ENCODE measurements at places on chromosomes 13 and 19.

GRCh38 chr19:7397687-7398086 lies 49.0 kb downstream of the ARHGEF18 start:
- DNase-seq: peak; percentile 70

GRCh38 chr13:40629678-40630384 lies 36.6 kb downstream of the FOXO1 start:
- DNase-seq: no peak

GRCh38 chr13:88862095-88862620 lies 1191.0 kb downstream of the SLITRK5 start:
- no peak for DNase-seq

GRCh38 chr13:30345426-30346100 lies 38.2 kb upstream of the KATNAL1 start:
- no peak for DNase-seq

DNA sequence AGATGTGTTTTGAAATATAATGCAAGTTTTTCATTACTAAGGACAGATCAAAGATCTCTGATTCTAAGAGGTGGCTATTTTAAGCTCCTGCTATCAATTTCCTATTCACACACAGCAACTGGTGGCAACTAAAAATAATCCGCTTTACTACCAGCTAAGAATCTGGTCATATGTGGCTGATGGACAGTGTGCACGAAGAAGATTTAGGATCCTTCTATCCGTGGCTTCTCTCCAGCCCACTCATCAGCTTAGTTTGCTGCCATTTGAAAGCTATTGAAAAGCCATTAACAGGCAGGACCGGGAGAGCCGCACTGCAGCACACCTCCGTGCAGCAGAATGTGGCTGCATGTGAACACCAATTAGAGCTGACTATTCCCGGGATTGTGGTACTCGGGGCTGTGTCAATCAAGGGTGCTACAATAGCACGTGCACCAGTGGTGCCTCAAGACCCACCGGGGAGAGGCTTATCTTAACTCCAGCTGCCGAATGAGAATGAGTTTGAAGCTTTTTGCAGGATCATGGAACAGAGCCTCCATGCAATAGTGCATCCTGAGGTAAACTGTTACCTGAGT lies at the start of gene MYO16:
Gene MYO16 (plus strand): TSS at position 431 of the 572 bp plus-strand sequence. CDS start 234 bp downstream, outside the sequence.
- DNase-seq: no peak

GRCh38 chr19:19214892-19215291 lies 3.1 kb downstream of the NCAN start:
- DNase-seq: no peak

GRCh38 chr13:35930665-35931631 lies 200.2 kb downstream of the DCLK1 start:
- DNase-seq: no peak

GRCh38 chr19:55947532-55947931 lies at the start of gene NLRP8:
NLRP8 (plus strand) TSS chr19:55947832.
- no peak for DNase-seq

GRCh38 chr19:17645339-17645963 lies 42.7 kb downstream of the UNC13A start:
- DNase-seq: no peak

DNA sequence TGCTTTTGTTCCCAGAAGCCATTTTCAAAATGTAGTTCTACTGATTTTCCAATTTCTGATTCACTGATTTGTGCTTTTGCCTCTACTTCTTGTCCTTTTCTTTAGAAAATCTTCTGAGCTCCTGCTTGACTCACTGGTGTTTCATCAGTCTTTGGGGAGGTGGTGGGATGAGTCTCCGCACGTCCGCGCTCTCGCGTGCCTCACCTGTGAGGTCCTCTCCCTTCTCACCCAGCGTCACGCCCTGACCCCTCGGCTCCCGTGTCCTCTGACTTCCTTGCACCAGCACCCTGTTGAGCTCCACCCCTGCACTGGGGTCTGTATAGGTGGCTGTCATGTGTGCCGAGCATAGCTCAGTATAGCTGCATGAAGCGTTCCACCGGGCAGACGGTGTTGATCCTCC lies 52.7 kb upstream of the MCF2L start:
- DNase-seq: no peak

DNA sequence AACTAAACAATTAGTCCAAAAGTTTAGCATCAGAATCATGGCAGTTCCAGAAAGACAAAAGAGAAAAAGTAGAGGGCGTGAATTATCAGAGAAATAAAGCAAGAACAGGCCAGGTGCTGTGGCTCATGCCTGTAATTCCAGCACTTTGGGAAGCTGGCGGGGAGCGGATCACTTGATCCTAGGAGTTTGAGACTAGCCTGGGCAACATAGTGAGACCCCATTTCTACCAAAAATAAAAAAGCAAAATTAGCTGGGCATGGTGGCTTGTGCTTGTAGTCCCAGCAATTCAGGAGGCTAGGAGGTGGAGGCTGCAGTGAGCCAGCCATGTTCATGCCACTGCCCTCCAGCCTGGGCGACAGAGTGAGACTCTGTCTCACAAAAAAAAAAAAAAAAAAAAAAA lies 18.4 kb downstream of the ARL11 start:
- DNase-seq: no peak

DNA sequence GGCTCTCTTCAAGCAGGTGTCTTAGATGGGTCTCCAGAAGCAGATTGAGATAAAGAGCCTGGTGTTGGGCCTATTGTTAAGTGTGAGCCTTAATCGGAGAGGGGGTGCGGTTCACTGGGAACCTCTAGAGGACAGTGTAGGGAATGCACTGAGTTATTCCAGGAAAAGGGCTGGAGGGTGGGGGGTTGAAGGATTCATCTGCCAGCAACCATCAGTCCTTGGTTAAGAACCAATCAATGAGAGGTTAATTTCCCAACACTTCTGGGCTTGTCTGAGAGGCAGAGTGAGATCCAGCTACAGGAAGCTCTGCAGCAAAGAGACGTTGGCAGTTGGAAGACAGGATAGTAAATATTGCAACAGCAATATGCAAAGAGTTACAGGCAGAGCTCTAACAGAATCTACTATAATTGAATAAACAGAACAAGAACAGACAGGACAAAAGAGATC lies 28.7 kb downstream of the CYP4F2 start:
- DNase-seq: no peak

GRCh38 chr13:48110931-48111721 lies 16.2 kb upstream of the MED4 start:
- no peak for DNase-seq

- DNase-seq: no peak
These were observed 64.5 kb downstream of the ABCC4 start for GRCh38 chr13:95236774-95237173.

GRCh38 chr19:30402436-30403202 lies 30.4 kb downstream of the ZNF536 start:
- DNase-seq: no peak

DNA sequence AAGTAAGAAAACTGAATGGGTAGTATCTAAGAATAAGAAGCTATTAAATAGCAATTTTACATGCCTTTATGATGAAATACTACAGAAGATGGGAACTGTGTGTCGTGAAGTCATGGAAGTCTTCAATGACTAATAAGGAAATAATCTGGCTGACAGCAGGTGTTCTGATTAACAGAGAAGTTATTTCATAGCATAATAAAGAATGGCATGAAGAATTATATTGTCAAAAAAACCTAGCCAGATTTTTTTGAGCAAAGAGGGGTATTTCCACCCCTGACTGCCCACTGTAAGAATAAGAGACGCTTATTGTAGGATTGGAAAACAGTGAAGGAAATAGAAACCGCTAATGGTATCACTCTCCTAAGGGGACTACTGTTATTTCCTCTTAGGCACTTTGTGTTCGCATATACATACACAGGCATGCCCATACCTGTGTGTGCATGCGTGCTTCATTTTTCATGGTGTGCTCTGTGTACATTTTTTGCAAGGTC lies 318.8 kb downstream of the SHISA2 start:
- DNase-seq: peak; percentile 67

- DNase-seq: no peak
These were observed 10.4 kb downstream of the APC2 start for GRCh38 chr19:1460033-1460995.

- DNase-seq: peak; percentile 62
These were observed 478 bp downstream of the LMO7 start for GRCh38 chr13:75636436-75637180.

DNA sequence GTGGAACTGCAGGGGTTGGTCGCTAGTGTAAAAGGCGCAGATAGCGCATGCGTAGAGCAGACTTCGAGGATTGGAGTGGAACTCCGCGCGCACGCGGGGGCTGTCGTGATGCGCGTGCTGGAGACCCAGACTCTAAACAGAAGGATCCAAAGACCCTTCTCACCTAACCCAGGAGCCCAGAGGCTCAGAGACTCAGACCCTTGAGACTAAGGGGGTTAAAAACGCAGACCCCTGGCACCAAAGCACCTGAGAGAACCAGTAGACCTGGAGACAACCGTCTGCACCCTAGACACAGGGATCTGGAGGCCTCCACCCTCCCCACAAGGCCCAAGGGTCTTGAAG lies 567 bp upstream of the CTU1 start:
- no peak for DNase-seq

DNA sequence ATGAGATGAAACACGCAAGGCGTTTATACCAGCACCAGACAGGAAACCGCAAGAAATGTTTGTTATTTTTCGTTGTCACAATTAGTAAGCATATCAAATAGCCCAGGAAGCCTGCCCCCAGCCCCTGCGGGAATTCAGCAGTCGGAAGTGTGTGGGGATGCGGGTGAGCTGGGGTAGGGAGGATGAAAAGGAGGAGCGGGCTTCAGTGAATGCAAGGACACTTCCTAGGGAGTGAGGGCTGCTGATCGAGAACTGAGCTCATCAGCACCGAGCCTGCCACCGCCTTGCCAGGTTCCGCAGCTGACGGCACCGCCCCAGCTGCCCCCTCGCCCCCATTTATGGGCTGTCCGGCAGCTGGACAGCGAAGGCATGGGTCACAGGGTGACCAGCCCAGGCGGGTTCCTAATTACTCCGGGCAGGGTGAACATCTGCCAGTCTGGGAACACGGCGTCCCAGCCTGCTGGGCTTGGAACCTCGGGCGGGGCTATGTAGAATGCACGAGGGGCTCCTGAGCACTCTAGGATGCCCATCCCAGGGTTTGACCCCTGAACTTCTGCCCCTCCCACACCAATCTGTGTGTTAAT lies 1.6 kb upstream of the BEST2 start:
- DNase-seq: no peak

DNA sequence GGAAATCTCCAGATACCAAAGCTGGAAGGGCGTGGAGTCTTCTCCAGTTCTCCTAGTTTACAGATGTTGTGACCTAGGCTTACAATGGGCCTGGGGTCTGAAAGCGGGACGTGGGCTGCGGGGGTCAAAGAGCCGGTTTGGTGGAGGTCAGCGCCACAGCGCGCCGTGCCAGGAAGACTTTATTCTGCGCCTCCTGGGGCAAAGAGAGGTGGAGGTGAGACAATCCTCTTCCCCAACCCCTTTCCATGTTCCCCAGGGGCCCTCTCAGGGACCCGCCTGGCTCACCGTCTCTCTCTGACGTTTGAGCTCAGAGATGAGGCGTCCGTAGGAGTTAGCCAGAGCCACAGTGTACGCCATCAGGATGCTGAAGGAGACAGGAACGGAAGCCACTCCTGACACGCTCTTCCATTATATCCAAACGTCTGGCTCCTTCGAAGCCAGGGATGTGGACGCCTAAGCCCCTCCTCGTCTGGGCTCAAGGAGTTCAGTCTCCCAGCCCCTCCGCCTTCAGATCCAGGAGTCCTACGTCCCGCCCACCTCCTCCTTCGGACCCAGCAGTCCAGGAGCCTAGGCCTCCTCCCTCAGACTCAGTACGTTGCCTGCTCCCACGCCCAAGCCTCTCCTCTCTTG lies 776 bp upstream of the LENG1 start:
- no peak for DNase-seq

DNA sequence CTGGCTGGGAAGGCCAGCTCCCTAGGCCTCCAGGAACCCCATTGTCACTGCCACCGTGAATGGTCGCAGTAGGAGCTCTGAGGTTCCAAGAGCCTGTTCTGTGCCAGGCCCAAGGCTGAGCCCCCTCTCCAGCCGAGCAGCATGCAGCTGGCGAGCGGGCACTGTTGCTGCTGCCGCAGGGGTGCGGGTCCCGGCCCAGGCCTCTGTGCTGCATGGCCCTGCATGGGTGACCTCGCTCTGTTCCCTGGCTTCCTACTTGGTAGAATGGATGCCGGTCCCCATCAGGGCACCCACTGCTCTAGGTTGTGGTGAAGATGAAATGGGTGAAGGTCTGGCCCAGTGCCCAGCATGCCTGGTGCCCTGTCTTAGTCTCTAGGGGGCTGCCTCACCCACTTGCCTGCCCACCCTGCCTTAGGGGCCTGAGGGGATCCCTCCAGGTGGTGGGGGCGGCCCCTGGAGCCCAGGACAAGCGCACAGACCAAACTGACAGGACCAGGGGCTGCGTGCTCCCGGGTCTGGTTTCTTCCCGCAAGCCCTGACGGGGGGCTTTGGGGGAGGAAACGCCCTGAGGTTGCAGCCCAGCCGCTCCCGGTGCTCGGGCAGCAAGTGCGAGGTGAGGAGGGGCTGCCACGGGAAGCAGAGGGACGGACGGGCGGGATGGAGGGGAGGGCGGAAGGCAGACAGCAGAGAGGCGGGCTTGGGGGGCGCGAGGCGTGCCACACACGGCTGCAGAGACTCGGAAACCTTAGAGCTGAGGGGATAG lies 8.7 kb upstream of the UQCR11 start:
- no peak for DNase-seq

- DNase-seq: no peak
These were observed 24.8 kb downstream of the WBP4 start for GRCh38 chr13:41085961-41086585.

DNA sequence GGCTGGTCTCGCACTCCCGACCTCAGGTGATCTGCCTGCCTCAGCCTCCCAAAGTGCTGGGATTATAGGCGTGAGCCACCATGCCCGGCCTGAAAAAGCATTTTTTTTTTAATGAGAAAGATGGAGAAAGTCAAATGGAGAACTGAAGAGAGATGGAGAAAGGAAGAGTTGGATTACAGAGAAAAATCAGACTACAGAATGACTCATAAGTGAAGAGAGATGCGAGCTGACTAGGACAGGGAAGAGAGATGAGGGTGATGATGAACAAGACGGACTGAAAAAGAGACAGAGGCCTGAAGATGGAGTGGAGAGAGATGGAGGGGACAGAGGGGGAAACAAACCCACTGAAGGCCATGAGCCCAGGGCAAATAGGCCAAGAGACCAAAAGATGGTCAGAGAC lies 1.5 kb downstream of the DHX34 start:
- DNase-seq: no peak

GRCh38 chr13:66353664-66354063 lies 876.5 kb downstream of the PCDH9 start:
- DNase-seq: no peak
